ENCODE measurements at places on chromosomes 1 and 21. TPM values are rescaled to one million over a fixed set of nuclear protein-coding genes. Genes with fewer than 3 reads are reported as not detected.

DNA sequence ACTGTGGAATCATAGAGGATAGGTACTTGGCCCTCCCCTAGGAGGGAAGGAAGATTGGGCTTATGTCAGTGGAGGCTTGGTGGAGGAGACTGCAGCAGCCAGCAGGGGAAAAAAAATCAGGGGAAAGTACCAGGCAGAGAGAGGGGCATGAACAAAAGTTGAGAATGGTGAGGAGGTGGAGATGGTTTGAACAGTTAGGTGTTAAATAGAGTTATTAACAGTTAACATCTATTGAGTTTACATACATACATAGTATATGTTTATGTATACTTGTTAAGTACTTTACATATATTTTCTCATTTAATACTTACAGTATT is 136.5 kb upstream of the HNRNPU start:
- DNase-seq: no peak

DNA sequence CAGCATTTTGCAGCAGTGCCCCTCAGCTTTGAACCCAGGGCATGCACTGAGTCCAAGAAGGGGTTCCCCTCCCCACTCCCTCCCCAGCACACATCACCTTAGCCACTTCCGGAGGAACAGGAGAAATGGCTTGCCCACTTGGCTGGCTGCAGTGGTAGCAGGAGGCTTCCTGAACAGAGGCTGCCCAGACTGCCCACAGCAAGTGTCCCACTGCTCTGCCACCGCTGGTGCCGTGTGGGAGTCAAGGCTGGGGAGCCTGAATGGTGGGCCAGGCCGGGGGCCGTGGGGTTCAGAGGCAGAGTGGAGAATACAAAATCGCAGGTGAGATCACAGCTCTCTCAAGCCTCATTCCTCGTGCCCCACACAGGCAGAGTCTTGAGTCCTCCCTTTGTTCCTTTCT is 34.5 kb downstream of the CD247 start:
- no peak for DNase-seq

GRCh38 chr1:168672278-168672677 is 56.7 kb downstream of the DPT start:
- no peak for DNase-seq

- DNase-seq: no peak
Observed at GRCh38 chr1:175920381-175920780, 177.0 kb upstream of the TNR start.

DNA sequence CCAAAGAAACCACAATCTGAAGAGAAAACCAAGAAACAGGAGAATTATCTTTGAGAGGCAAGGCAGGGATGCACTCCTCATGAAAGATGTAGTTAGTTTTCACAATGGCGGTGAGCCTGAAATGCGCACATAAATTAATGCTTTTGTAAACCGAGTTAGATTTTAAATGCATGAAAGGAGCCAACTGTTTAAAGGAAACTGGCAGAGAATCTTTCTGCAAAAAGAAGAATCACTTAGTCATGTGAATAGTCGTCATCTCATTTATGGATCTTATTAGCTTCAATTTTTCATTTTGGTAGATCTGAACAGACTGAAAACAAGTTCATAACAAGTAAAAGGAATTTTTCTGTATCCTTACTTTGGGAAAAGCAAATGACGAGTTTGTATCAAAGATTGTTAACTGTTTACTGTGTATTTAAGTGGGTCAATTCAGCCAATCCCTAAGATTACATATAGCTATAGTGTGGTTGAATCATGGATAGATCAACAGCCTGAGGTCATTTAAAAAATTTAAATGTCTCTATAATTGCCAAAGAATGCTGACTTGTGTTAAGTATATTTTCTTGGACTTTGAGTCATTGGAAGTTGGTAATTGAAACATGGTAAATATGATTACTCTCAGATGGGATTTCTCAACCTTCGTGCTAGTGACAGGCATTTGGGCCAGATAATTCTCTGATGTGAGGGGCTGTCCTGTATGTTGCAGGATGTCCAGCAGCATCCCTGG is 226.6 kb upstream of the KAZN start:
- peak; percentile 2 for DNase-seq

- DNase-seq: no peak
Observed at GRCh38 chr1:210251680-210252490, 19.3 kb downstream of the SERTAD4 start.

GRCh38 chr21:14353726-14354125 is 29.2 kb downstream of the HSPA13 start:
- no peak for DNase-seq

DNA sequence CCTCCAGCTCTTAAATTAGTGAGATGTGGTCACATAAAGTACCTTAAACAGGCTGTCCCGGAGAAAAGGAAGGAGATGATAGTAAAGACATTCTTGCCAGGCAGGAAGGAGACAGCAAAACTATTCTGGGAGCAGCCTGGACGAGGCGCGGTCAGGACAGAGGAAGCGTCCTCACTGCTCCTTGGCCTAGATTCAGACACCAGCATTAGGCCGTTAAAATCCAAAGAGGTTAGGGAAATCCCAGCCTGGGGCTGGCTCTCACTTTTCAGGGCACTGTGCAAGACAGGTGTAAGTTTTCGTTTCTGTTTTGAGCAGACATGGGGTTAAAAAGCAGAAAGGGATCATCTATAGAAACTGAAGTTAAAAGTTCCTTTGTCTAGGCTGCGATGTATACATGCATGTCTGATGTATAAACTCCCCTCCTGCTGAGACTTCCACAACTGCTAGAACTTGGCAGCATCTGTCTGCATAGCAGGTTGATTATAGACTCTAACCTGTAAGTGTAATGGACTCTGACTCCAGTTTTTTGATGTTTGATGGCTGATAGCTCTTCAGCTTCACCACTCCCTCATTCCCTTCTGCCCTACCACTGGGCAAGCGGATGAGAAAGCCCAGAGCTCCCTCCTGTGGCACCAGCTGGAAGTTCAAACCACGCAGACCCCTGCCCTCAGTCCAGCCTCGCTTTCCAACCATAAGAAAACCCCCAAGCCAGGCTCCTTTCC is 21.5 kb downstream of the STPG1 start:
- no peak for DNase-seq

- DNase-seq: no peak
Observed at GRCh38 chr1:164051782-164052181, 507.2 kb upstream of the PBX1 start.

- DNase-seq: no peak
Observed at GRCh38 chr1:160206421-160207117, 1.4 kb downstream of the PEA15 start.

- no peak for DNase-seq
Observed at GRCh38 chr21:35663856-35664606, 396.3 kb downstream of the SETD4 start.

DNA sequence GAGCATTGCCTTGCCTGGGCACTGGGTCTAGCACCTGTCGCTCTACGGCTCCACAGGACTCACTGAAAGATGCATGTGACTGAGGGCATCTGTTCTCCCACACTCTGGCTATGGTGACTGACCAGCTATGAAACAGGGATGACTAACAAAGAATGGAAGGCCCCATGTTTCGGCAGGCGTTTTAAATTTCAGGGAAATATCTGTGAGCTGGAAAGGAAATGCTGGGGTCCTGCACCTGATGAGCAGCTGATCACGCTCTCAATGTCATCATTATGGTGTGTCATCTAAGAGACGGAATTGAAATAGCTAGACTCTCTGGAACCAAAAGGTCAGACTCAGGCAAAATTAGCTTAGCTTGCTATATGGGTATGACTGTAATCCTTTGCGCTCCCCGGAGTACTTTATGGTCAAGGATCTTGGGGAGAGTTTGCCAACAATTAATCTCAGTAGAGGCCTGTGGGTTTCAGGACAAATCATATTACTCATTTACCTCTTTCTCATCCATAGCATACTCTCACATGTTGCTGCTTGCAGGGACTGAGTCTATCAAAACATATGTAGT is 24.5 kb upstream of the PALMD start:
- DNase-seq: no peak

- no peak for DNase-seq
Observed at GRCh38 chr1:173122344-173122935, 71.7 kb upstream of the TNFSF18 start.

DNA sequence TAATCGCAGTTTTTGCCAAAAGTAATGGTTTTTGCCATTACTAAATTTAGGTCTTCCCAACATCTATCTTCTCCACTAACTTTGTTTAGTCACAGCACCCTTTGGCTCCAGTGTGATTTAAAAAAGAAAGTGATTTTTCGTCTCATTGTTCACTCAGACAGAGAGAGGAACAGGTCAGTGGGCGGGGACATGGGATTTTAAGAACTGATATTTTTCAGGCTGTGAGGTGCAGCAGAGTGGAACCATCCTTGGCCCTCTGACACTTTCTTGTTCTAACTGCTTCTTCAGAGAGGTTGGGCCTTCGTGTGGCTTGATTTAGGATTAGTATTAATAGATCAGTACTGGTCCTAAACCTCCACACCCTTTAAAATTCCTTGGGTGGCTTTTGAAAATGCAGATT is 38.8 kb downstream of the CASQ2 start:
- no peak for DNase-seq

DNA sequence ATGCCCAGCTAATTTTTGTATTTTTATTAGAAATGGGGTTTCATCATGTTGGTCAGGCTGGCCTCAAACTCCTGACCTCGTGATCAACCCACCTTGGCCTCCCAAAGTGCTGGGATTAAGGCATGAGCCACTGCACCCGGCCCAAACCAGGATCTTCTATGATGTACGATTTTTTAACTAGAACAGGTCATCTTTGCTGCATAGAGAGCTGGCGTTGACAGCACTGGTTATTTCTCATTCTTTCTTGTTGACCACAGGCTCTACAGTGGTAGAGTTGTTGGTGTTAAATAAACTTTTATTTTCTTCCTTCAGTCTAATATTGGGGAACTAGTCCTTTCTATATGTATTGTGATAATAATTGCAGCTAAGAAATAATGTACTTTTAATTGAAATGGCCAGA is 3.8 kb upstream of the MAB21L3 start:
- no peak for DNase-seq

- no peak for DNase-seq
Observed at GRCh38 chr1:10054465-10054864, 21.7 kb downstream of the UBE4B start.

GRCh38 chr1:117171900-117172511 is 38.7 kb downstream of the VTCN1 start:
- DNase-seq: no peak

DNA sequence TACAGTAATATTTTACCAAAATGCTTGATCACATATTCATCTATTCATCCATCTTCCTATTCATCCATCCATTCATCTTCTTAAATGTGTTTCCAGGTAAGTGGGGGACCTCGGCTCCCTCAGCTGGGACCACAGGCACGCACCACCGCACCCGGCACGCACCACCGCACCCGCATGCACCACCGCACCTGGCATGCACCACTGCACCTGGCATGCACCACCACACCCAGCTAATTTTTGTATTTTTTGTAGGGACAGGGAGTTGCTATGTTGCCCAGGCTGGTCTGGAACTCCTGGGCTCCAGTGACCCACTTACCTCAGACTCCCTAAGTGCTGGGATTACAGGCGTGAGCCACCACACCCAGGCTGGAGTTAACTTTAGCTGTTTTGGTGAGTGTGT is 21.2 kb downstream of the ACTRT2 start:
- no peak for DNase-seq

GRCh38 chr1:47232187-47232874 is at the start of gene TAL1:
Gene TAL1 (minus strand): TSS chr1:47232225. CDS start chr1:47225888, 6,337 bp downstream.
- no peak for DNase-seq

DNALI1 gene
- 2.0 TPM for total RNA-seq

MTMR11 gene
- 20.9 TPM for total RNA-seq

CYP2J2 gene
- 14.2 TPM for total RNA-seq

DPH5 gene
- total RNA-seq: 36.4 TPM

C8A gene
- not detected for total RNA-seq

Measured in urinary bladder (tissue), 4 donors.